Endothelial cell of coronary artery (primary cell): ENCODE measurements at places on chromosomes 12 and 14. TPM values are rescaled to one million over a fixed set of nuclear protein-coding genes. Genes with fewer than 3 reads are reported as not detected.

CIDEB gene
- 1.4 and 2.8 TPM in 2 replicates for total RNA-seq

CMKLR1 gene
- total RNA-seq: 0.09 and 0.28 TPM in 2 replicates

PIWIL1 gene
- total RNA-seq: not detected in 2 replicates

RCOR1 gene
- total RNA-seq: 11.2 and 13.5 TPM in 2 replicates

EIF2S3B gene
- 0.99 and 1.2 TPM in 2 replicates for total RNA-seq

MMP17 gene
- 4.4 and 16.4 TPM in 2 replicates for total RNA-seq

CD69 gene
- total RNA-seq: 0.18 and 0.28 TPM in 2 replicates

TRPV4 gene
- total RNA-seq: 0.75 and 1.3 TPM in 2 replicates

AICDA gene
- not detected in 2 replicates for total RNA-seq

RD3L gene
- total RNA-seq: not detected in 2 replicates

TAS2R50 gene
- 1.8 and 4.0 TPM in 2 replicates for total RNA-seq

ADAM20 gene
- 0.45 and 1.2 TPM in 2 replicates for total RNA-seq

SLC17A8 gene
- not detected in 2 replicates for total RNA-seq

HNRNPC gene
- total RNA-seq: 644 and 806 TPM in 2 replicates

ALKBH2 gene
- 13.8 and 14.3 TPM in 2 replicates for total RNA-seq

PTMS gene
- 78.6 and 93.1 TPM in 2 replicates for total RNA-seq
